ENCODE measurements at places on chromosomes 16 and 17.

GRCh38 chr17:28957992-28958355 lies 6.7 kb upstream of the PHF12 start:
- no peak for ATAC-seq

DNA sequence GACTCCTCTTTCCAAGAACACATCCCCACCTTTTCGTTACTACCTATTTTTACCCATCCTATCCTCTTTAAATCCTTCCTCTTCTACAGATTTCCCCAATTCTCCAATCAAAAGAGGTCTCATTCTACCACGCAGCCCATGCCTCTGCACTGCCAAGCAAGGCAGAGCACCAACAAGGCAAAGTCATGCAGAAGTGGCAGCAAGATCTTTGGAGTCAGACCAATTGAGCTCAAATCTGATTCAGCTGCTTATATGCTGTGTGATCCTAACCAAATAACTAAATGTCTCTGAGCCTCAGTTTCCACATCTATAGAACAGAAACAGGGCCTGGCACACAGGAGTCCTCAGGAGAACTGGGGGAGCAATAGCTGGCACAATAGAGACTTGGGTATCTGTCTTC lies 41.0 kb downstream of the TOM1L2 start:
- ATAC-seq = no peak

GRCh38 chr16:88844419-88845036 lies 12.2 kb downstream of the GALNS start:
- no peak for ATAC-seq

DNA sequence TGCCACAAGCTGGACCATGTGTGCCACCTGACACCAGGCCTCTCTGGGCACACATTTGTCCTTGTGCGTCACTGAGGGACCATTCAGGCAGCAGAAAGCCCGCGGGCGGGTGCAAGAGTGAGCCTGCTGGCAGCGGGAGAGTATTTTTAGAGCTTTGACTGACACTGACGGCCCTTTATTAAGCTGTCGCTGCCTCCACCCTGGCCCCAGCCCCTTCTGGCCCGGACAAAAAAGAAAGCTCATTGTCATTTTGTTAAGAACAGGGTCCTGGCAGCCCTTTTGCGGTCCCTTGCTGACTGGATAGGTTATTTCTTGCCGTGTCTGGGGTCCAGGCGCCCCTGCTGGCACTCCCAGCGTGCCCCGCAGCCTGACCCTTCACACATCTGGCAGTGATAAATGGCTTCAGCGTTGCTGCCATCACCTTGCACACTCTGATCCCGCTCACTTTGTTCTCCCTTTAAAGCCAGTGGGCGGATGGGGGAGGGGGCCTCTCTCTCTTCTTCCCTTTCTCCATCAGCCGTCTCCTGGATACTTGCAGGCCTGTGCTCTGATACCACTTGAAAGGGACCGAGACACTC lies 78.4 kb upstream of the NKD1 start:
- ATAC-seq = no peak

GRCh38 chr16:25174285-25174684 lies 42.5 kb upstream of the AQP8 start:
- no peak for ATAC-seq

DNA sequence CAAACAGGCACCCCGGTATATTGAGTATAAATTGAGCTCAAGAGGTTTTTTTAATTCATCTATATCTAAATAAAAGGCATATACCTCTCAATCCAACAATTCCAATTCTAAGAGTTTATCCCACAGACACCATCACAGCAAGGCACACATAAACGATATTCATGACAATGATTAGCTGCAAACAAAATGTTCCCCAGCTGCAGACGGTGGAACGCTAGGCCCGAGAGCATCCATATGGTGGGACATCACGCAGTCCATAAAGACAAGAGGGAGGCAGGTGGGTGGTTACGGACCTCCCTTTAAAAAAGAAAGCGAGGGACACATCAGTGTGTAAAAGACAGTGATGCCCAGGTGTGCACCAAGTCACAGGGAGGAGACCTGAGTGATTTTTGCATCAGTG lies 28.1 kb downstream of the MEAK7 start:
- ATAC-seq = no peak

DNA sequence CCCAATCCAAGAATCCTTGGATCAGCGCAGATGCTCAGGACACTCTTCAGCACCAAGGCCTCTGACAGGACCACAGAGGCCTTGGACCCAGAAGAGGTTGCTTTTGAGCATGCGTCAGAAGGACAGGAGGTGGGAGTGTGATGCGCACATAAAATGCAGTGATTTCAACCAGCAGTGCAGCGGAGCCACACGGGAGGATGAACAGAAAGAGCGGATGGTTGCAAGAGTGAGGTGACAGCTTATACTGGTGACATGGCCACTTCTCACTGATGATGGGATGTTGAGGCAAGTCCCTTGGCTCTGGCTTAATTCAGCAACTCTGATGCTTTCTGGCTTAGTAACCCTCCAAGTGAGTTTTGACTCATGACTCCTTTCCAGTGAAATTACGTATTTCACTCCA lies 25.2 kb upstream of the ERN1 start:
- ATAC-seq = no peak

DNA sequence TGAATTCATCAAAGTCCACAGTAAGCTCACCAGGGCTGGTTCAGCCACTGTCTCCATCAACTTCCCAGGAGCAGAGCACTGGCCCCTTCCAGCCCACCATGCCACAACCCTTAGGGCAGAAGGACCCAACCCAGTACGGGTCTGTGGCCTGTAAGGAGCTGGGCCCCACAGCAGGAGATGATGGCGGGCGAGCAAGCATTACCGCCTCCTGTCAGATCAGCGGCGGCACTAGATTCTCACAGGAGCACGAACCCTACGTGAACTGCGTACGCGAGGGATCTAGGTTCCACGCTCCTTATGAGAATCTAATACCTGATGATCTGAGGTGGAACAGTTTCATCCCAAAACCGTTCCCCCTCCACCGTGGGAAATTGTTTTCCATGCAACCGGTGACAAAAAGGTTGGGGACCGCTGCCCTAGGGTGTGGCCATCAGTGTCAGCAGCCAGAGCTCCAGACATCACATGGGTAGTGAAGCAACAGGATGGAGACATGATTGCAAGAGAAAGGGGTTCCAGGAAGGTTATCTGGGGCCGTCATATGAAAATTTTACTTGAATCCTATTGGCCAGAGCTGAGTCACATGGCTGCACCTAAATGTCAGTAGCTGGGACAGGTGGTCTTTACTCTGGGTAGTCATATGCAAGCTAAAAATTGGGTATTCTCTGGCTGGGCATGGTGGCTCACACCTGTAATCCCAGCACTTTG lies 12.4 kb upstream of the SLC25A19 start:
- no peak for ATAC-seq

DNA sequence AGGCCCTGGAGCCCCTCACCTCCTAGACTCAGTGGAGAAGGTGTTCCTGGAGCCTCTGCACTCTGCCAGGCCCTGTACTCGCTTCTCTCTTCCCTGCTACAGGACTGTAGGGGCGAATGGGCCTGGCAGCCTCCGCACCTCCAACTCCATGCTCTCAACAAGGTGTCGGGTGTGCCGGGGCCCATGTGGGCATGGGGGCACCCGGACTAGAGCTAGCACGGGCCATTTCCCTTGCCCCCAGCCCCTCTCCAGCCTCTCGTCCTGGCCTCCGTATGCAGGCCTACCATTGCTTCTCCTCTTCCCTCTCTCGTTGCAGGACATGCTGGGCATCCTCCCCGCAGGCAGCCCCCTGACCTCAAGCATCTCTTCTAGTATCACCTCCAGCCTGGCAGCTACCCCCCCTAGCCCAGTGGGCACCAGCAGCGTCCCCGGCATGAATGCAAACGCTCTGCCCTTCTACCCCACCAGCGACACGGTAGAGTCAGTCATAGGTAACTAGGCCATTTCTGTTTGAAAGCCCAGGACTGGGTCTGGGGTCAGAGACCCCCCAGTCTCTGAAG lies 25.8 kb downstream of the UNC13D start:
- no peak for ATAC-seq

- no peak for ATAC-seq
Measured at GRCh38 chr17:4249452-4250029, 14.2 kb downstream of the ANKFY1 start.

DNA sequence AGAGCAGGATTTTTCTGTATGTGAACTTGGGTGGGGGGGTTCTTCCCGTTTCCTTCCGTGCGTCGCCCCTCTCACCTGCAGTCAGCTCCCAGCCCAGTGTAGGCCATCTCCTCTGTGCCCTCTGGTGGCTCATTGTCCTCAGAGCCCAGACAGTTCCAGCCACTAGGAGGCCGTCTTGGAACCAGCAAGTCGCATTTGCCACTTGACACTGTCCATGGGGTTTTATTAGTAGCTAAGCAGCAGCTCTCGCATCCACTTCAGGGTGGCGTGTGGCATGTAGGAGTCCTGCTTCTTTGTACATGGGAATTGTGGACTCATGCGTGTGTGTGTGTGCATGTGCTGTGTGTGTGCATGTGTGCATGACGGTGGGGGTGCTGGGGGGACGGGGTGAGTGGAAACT lies 74.0 kb downstream of the SEC14L1 start:
- ATAC-seq = no peak

GRCh38 chr17:73210002-73210678 lies 17.3 kb downstream of the COG1 start:
- ATAC-seq = no peak

GRCh38 chr17:83106913-83107655 lies 27.7 kb downstream of the METRNL start:
- ATAC-seq = no peak

GRCh38 chr17:8365143-8365542 lies 11.4 kb downstream of the KRABD2 start:
- ATAC-seq = no peak

DNA sequence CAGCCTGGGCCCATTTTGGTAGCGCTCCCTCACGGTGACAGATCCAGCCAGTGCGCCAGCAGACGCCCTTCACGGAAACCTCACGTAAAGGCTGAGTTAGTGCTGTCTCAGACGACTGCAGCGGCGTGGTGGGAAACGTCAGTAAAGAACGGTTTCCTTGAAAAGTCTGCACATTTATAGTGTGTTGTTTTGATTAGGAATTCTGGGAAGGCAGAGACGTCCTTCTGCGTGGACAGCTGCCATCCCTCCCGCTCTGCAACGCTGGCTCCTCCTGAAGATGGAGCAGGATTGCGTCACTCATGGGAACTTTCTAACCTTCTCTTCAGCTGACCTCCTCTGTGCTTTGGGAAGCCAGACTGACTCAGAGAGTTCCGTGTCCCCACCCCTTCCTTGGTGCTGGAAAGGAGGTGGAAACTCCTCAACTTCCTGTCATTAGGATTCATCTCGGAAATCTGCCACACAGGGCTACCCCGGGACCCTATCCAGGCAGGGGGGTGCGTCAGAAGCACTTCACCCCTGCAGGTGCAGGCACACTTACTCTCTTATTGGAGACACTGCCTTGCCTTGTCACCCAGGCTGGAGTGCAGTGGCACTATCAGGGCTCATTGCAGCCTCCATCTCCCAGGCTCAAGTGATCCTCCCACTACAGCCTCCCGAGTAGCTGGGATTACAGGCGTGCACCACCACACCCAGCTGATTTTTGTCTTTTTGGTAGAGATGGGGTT lies 24.3 kb upstream of the CRISPLD2 start:
- no peak for ATAC-seq

- no peak for ATAC-seq
Measured at GRCh38 chr16:21150375-21151001, at the start of gene DNAH3. DNAH3 (minus strand) TSS chr16:21150846; CDS start chr16:21150319, 527 bp downstream.

DNA sequence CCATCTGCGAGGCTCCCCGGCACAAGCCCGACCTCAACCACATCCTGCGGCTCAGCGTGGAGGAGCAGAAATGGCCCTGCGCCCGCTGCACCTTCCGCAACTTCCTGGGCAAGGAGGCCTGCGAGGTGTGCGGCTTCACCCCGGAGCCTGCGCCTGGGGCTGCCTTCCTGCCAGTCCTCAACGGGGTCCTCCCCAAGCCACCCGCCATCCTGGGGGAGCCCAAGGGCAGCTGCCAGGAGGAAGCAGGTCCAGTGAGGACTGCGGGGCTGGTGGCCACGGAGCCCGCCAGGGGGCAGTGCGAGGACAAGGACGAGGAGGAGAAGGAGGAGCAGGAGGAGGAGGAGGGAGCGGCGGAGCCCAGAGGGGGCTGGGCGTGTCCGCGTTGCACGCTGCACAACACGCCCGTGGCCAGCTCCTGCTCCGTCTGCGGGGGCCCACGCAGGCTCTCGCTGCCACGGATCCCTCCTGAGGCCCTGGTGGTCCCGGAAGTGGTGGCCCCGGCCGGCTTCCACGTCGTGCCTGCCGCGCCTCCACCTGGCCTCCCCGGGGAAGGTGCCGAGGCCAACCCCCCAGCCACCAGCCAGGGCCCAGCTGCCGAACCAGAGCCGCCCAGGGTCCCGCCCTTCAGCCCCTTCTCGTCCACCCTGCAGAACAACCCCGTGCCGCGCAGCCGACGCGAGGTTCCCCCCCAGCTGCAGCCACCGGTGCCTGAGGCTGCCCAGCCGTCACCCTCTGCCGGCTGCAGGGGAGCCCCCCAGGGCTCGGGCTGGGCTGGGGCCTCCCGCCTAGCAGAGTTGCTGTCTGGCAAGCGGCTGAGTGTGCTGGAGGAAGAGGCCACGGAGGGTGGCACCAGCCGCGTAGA lies 13.1 kb upstream of the PRR35 start:
- ATAC-seq = peak; percentile 51

- ATAC-seq = no peak
Measured at GRCh38 chr16:56795011-56795410, 65.1 kb downstream of the NUP93 start.

DNA sequence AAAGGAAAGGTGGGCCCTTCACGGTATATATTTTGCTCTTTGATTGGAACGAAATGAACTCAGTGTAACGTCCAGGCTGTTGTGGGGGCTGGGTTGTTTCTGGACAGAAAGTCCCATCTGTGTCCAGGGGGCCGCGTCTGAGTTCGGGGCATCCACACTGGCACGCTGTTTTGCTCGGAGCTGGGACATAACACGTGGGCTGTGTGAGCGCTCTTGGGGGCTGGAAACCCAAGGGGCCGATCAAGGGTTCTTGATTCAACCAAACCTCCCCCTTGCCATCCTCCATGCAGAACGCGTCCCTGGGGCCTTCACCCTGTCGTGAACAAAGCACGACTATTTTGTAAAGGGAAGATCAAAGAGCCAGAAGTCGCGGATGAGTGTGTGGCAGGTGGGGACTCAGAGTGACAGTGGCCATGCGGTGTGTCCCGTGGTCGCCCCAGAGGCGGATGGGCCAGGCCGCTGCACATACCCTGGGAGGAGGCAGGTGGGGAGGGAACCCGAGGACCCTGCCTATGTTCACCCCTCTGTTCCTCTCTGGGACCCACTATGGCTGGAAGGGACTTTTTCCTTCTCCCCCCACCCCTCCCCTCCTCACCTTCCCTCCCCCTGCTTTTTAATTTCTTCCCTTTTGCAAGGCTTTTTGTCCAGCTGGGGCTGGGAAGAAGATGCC lies 387.2 kb downstream of the SEC14L1 start:
- ATAC-seq = no peak

- no peak for ATAC-seq
Measured at GRCh38 chr16:86374603-86375130, 135.7 kb upstream of the FOXF1 start.

GRCh38 chr17:41647940-41648410 lies 23.6 kb upstream of the KRT17 start:
- ATAC-seq = peak; percentile 79

DNA sequence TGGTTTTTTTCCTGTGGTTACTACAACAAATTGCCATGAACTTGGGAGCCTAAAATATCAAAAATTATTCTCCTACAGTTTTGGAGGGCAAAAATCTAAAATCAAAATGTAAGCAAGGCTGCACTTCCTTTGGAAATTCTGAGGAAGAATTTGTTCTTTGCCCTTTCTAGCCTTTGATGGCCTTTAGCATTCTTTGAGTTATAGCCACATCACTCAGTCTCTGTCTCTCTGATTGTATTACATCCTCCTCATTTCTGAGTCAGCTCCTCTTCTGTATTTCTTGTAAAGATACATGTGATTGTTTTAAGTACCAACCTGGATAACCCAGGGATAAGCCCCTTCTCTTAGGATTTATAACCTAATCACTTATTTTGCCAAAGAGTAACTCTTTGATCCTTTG lies 282.0 kb downstream of the BCAS3 start:
- ATAC-seq = no peak
